ENCODE measurements at places on chromosomes 11 and 22.

- peak; percentile 88 for DNase-seq
These were observed 17.5 kb upstream of the SMIM38 start for GRCh38 chr11:69138265-69138664.

- DNase-seq, result no peak
These were observed 5.4 kb downstream of the C11orf96 start for GRCh38 chr11:43947815-43948214.

DNA sequence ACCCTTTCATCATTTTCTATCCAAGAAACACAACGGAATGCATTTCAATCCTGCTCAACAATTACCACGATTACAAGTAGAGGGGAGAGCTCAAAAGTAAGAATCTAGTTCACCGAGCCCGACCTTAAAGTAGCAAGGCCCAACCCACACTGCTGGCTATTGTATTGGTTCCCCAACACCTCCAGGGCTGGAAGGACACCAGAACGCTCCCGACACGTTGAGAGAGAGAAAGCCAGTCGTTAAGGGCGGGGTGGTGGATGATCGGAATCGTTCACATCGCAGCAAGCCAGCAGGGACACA lies 690 bp downstream of the CKAP5 start:
- no peak for DNase-seq

DNA sequence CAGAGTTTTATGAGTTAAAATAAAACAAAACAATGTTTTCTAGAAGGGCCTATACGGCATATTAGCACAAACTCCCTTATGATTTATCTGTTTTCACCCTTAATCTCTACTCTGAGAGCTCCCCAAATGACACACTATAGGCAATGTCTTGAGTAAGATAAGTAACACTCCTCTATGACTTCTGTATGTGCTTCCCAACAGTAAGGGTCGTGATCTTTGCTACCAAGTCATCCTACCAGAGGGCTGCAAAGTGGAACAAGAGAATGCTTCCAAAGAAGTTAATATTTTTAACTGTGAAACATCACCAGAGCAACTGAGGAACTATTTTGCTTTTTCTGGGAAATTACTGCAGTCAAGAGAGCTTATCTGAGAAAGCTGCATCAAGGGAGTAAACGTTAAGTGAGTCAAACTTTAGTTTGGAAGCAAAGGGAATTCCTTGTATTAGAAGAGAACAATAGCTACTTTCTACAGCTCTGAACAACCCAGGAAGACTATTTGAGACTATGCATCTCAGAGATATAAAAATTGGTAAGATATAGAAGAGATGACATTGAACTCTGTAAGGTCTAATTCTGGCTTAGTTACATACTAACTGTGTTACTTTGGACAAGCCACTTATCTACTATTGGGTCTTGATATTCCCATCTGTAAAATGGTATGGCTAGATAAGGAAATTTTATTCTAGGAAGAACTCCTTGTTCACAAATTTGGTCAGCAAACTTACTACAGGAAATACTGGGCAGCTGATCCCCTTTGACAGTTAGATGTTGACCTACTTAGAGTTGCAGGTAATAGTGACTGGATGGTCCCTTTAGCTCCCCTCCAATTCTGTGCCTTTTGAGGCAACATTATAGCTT lies 43.7 kb upstream of the CCDC34 start:
- DNase-seq, result no peak

GRCh38 chr22:39722501-39722900 lies 151.9 kb downstream of the CACNA1I start:
- DNase-seq, result no peak

DNA sequence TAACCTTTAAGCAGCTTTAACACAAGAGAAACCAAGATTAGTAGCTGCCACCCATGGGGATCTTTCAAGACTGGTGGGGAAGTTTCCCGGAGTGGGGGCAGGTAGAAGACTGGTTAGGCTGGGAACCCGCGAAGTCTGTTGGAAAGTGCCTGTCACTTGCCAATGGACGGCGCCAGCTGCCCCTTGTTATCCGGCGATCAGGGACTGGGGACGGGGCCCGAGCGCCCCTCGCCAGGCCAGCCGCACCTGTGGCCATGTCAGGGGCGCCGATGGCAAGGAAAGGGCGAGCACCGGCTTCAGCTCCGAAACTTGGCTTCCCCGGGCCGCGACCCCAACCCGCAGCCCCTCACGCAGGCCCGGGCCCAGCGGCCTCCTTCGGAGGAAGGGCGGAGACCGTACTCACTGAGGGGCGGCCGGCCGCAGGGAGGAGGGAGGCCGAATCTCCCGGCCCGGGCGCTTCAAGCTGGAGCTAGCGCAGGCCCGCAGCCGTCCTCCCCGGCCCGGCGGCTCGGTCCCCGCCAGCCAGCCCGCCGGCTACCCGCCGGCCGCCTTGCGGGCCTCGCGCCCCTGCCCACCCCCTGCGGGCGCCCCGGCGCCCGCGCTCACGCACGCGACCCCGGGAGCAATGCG lies 539 bp downstream of the EIF4ENIF1 start:
- no peak for DNase-seq
